ENCODE measurements at places on chromosomes 3 and 15.

DNA sequence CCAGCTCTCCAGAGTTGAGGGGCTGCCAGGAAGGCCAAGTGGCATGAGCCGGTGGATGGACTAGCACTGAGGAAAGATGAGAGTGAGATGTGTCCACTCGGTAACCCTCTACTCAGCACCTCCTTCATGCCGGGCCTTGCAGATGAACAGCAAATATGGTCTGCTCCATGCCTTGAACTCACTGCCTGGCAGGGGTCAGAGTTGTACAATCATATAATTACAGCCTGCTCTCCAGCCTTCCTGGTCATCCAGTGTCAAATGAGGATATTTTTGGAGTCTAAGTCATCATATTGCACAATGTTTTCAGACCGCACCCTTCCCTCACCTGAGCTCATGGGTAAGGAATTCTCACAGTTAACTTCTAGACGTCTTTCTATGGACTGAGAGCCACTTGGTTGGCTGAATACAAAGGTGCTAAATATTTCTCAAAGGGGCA is 4.9 kb downstream of the MGLL start:
- no peak for DNase-seq

- no peak for DNase-seq
Observed at GRCh38 chr3:119396870-119397269, 66.5 kb downstream of the TMEM39A start.

GRCh38 chr3:133413161-133414020 is 13.5 kb downstream of the BFSP2 start:
- DNase-seq: peak; percentile 34

GRCh38 chr3:146493221-146493620 is 23.9 kb upstream of the PLSCR2 start:
- DNase-seq: no peak

DNA sequence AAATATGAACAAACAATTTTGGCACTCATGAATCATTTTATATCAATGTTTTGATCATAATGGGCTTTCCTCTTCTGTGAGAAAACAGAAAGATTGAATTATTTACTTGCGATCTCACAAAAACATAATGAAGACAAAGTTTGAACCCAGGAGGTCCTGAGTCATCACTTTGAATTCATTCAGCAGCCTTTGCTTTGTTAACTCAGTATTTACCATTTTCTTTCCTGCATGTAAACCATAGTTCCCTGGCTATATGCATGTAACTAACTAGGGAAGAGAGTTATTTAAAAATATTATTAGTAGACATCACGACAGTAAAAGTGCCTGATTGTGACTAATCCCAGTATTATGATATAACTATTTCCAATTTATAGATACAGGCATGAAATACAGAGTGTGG is 1026.2 kb downstream of the PLOD2 start:
- no peak for DNase-seq
